ENCODE measurements at places on chromosomes 5 and 9. TPM values are rescaled to one million over a fixed set of nuclear protein-coding genes. Genes with fewer than 3 reads are reported as not detected.

The LHX3 gene
- 0.08 TPM for total RNA-seq

The SLC34A3 gene
- total RNA-seq = 0.28 TPM

The NEUROG1 gene
- total RNA-seq = not detected

The IL4 gene
- total RNA-seq = not detected
